ENCODE measurements at places on chromosomes 16 and 17. TPM values are rescaled to one million over a fixed set of nuclear protein-coding genes. Genes with fewer than 3 reads are reported as not detected.

- H3K4me3 ChIP-seq: peak overlapping the region; percentile 48
- H3K36me3 ChIP-seq: no peaks in the 10 kb centered on the region
- no peaks in the 10 kb centered on the region for H3K27me3 ChIP-seq
These were observed 40.9 kb downstream of the TMEM235 start for GRCh38 chr17:78272181-78272913.

DNA sequence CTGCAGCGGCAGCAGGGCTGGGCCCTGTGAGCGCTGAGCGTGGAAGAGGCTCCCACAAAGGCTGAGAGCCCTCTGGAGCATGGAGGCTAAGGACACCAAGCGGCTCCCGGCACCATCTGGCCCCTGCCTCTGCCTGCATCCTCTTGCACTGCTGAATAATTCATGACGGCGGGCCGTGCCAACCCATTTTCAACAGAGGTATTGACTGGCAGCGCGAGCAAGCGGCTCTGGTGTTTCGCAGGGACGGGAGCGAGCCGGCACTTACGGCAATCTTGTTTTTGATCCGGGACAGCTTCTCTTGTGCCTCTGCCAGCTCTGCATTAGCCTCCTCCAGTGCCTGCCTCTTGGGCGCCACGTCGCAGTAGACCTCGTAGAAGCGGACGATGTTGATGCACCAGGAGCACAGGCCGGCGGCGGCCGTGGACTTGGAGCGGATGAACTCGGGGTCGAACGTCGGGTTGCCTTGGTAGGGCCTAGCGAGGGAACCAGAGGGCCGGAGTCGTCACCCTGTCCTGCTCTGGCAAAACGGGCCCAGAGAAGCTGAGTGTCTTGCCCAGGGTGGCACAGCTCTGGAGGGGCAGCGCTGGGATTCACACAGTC, 80.4 kb downstream of the PGS1 start:
- H3K27me3 ChIP-seq: no peaks in the 10 kb centered on the region
- H3K27ac ChIP-seq: no peak overlapping the region
- no peaks in the 10 kb centered on the region for H3K4me1 ChIP-seq
- H3K4me3 ChIP-seq: no peak overlapping the region

GRCh38 chr16:56451753-56452689, 667 bp downstream of the OGFOD1 start:
- H3K36me3 ChIP-seq: peaks cover 47% of the 10 kb centered on the region
- H3K4me1 ChIP-seq: peaks cover 12% of the 10 kb centered on the region
- peak overlapping the region; percentile 53 for H3K27ac ChIP-seq
- peak overlapping the region; percentile 90 for H3K4me3 ChIP-seq
- no peaks in the 10 kb centered on the region for H3K27me3 ChIP-seq
- peak; percentile 63 for DNase-seq

DNA sequence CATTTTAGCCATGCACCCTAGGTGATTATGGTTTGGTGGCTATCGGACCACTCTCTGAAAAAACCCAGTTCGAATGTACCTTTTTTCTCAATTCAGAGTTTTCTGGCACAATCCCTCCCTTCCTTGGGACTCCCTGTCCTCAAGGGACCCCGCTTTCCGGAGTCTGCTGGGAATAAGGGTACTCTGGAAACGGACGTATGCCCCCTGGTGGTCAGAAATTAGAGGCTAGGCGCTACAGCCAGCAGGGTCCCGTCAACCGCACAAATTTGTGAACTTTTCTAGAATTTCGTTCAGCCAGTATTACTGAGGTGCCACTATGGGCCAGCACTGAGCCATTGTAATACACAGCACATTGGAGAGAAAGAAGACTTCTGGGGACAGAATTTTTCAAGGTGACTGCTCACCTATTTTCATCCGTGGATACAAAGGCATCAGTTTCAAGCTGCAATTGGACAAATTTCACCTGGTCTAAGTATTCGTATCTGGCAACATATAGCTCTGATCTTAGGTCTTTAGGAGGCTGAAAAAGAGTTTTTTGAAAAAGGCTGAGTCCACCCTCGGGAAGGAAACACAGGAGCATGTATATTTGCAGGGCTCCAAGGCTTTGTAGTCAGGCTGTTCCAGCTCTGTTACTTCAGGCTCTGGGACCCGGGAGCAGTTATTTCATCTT, 27.1 kb upstream of the CRYBA1 start:
- DNase-seq: peak; percentile 97
- no peak overlapping the region for H3K27ac ChIP-seq
- H3K4me1 ChIP-seq: no peaks in the 10 kb centered on the region
- no peak overlapping the region for H3K4me3 ChIP-seq

DNA sequence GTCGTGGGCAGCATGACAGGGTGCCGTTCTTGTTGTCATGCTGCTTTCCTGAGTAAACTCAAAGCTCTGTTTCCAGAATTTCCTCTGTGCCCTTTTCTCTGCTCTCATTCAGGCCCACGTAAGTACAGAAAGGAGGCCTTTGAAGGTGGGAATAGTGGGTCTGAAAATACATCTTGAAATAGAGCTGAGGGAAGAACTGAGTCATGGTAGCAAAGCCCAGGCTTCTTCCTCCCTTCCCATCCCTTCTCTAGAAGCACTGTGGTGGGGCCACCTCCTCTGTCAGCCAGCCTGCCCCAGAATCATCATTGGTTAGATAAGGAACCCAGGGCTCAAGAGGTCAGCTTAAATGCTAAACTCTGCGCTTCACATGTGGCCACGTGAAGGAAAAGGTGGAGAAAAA, 9.4 kb downstream of the CTRL start:
- H3K4me1 ChIP-seq: no peaks in the 10 kb centered on the region
- DNase-seq: no peak
- H3K36me3 ChIP-seq: peaks cover 6% of the 10 kb centered on the region
- no peaks in the 10 kb centered on the region for H3K27me3 ChIP-seq
- H3K4me3 ChIP-seq: no peak overlapping the region

DNA sequence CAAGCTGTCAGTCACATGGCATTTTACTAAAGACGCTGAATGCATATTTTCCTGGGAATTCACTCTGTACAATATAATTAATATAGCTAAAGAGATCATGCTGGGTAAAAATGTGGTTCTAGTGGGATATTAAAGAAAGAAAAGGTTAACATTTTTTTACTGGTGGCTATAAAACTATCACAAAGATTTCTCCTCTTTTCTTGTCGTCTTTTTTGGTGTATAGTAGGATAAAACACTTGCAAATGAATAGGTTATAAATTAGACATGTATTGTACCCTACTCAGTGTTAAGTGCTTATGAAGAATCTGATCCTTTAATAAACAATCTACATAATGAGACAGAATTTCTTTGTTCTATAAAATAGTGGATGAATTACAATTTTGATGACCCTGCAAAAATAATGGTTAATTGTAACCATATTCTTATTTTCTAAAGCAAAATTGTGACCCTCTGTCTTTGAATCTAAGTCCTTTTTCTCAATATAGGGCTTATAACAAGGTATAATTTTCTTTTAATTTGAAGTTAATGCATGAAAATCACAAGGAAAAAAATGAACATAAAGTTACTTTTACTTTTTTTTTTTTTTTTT, 1540.4 kb upstream of the GOT2 start:
- H3K4me3 ChIP-seq: no peak overlapping the region
- no peaks in the 10 kb centered on the region for H3K27me3 ChIP-seq
- no peaks in the 10 kb centered on the region for H3K36me3 ChIP-seq
- DNase-seq: no peak

Gene POLDIP2
- total RNA-seq: 70.2 TPM

DNA sequence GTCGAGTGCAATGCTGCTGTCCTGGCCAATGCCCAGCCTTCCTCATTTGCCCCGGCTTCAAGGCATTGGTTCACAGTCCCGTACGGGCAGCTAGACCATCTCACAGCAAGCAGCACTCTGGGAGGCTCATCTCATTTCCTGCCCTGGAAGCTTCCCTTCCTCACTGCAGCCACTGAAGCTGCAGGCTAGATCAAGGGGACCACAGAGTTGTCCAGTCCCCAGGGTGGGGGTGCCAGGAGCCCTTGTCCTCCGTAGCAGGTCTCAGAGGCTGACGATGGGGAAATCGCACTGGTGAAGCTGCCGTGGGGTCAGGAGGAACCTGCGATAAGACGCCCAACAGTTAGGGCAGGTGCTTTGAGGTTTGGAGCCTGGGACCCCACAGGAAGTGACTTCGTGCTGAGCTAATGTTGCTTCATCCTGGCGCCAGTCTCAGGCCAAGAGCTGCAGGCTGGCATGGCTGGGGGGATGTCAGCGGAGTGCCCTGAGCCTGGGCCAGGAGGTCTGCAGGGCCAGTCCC, at the start of gene SPNS3:
TSS of gene SPNS3 (plus strand) at position 426 of the 517 bp plus-strand sequence. CDS start at position 454, 28 bp downstream.
- no peaks in the 10 kb centered on the region for H3K27me3 ChIP-seq
- no peaks in the 10 kb centered on the region for H3K36me3 ChIP-seq
- no peak within 1 kb of the TSS for H3K27ac ChIP-seq
- no peak within 1 kb of the TSS for H3K4me3 ChIP-seq
- no peak for DNase-seq

Gene HAS3
- total RNA-seq: 4.1 TPM

Gene KCNJ2
- total RNA-seq: 0.29 TPM

Gene PSKH1
- 37.4 TPM for total RNA-seq

GRCh38 chr17:35088881-35089585, 25.5 kb upstream of the RFFL start:
- H3K4me1 ChIP-seq: peaks cover 5% of the 10 kb centered on the region
- H3K36me3 ChIP-seq: no peaks in the 10 kb centered on the region
- peak overlapping the region; percentile 88 for H3K4me3 ChIP-seq
- H3K27me3 ChIP-seq: no peaks in the 10 kb centered on the region
- DNase-seq: peak; percentile 98

- no peak overlapping the region for H3K4me3 ChIP-seq
- DNase-seq: no peak
- H3K27me3 ChIP-seq: no peaks in the 10 kb centered on the region
- no peak overlapping the region for H3K27ac ChIP-seq
- peaks cover 69% of the 10 kb centered on the region for H3K36me3 ChIP-seq
- no peaks in the 10 kb centered on the region for H3K4me1 ChIP-seq
These were observed 12.8 kb downstream of the ATPAF2 start for GRCh38 chr17:18025945-18026776.

DNA sequence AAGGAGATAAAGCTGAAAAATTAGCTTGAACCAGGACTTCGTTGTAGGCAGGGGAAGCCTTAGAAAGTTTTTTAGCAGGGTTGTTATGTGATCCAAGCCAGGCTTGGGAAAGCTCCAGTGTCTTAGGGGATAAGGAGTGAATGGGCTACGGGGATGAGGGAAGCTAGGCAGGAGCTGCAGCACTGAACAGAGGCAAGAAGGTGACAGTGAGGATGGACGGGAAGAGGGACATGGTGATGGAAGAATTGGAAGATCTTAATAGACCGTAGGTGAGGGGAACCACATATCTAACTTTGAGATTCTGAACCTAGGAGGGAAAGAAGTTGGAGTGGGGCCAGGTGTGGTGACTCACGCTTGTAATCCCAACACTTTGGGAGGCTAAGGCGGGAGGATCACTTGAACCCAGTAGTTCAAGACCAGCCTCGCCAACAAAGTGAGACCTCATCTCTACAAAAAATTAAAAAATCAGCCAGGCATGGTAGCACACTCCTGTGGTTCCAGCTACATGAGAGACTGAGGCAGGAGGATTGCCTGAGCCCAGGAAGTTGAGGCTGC, 3.2 kb downstream of the RHBDL3 start:
- no peak overlapping the region for H3K4me3 ChIP-seq
- no peaks in the 10 kb centered on the region for H3K36me3 ChIP-seq
- no peak overlapping the region for H3K27ac ChIP-seq
- peak; percentile 36 for DNase-seq

Gene MMP28
- total RNA-seq: not detected

GRCh38 chr17:35101725-35102124, 17.9 kb downstream of the RAD51D start:
- no peak overlapping the region for H3K27ac ChIP-seq
- peaks cover 74% of the 10 kb centered on the region for H3K36me3 ChIP-seq
- H3K27me3 ChIP-seq: no peaks in the 10 kb centered on the region
- no peak overlapping the region for H3K4me3 ChIP-seq

DNA sequence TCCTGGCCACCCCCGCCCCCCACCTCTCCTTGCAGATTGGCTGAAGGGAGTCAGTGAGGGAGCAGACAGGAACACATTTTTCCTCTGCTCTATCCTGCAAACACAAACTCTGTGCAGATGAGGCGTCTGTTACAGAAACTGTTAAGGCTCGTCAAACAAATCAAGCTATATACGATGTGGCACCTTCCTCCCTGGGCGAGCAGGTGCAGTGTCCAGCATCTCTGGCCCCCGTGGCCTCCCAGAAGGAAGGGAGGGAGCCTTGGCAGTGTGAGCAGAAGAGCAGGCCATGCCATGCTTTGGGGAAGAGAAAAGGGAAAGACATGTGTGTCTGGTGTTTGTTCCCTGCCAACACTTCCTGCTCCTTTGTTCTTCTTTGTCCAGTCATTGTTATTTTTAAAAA, 267.8 kb downstream of the UTP18 start:
- no peaks in the 10 kb centered on the region for H3K4me1 ChIP-seq
- H3K4me3 ChIP-seq: no peak overlapping the region
- DNase-seq: no peak

DNA sequence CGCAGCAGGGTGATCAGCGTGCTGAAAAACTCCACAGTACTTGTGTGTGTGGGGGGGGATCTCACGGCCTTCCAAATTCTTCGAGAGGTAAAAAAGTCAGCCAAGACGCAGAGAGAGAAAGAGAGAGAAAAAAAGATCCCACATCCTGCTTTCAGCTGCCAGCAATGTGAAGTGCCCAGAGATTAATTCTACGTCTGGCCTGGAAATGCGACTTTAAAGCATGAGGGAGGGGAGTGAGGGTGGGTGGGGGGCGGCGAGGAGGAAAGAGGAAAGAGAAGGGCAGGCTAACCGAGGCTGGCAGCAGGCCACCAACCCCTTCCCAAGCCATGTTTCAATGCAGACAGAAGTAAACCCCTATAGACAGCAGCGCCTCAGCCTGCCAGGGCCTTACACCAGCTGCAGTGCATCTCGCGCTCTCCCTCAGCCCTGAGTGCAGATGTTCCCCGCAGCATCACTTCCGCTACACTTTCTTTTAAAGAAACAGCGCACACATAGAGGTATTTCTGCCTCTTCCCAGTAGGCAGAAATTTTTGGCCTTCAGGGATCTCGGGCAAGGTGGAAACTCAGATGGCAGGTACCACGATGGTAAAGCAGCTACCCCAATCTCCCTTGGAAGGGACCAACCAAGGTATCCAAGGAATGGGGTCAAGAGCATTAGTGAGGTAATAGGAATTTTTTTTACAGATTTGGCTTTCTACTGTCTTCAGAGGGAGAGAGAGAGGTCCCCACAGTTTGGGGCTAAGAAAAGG, 87.8 kb downstream of the SMG6 start:
- peaks cover 37% of the 10 kb centered on the region for H3K36me3 ChIP-seq
- no peak overlapping the region for H3K4me3 ChIP-seq
- no peaks in the 10 kb centered on the region for H3K27me3 ChIP-seq

DNA sequence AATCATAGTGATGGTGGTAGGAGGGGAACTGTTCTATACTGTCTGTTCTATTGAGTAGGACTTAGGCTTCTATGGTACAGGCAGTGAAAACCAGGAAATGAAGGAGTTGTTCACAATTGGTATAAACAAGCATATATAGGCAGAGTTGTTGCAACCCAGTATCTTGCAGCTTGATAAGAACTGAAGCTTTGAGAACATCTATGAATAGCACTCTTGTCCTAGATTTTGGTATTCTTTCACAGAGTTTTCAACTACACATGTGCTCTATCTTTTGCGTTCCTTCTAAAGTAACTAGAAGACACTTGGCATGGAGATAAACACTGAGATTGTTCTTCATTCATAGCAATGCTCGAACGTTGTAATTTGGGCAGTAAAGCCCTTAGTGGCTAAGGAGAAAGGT, 91.8 kb downstream of the KCNJ2 start:
- no peaks in the 10 kb centered on the region for H3K4me1 ChIP-seq
- no peak overlapping the region for H3K27ac ChIP-seq
- H3K27me3 ChIP-seq: peaks cover 38% of the 10 kb centered on the region
- no peak overlapping the region for H3K4me3 ChIP-seq
- DNase-seq: no peak
- no peaks in the 10 kb centered on the region for H3K36me3 ChIP-seq
